Activated naive CD8-positive, alpha-beta T cell treated with anti-CD3 and anti-CD28 coated beads, Interleukin-2, amount 50 U/mL, for 24 hours (primary cell): ENCODE measurements at places on chromosomes 7 and 10.

DNA sequence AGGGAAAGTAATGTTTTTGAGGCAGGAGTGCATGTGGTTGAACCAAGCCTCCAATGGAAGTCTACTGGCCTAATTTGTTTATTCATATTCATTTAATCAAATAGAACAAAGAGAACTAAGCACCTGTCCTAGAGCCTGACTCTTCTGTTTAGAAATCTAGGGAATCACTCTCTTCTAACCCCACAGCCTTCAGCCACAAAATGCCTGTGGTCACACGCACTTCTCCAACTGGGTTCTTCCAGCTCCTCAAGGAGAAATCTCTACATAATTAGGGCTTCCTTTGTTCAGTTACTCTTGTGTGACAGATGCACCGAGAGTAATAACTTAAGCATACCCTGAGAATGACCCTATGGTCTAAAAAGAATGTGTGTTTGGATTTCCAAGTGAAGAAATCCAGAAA, 133.7 kb upstream of the NAMPT start:
- no peak for DNase-seq

DNA sequence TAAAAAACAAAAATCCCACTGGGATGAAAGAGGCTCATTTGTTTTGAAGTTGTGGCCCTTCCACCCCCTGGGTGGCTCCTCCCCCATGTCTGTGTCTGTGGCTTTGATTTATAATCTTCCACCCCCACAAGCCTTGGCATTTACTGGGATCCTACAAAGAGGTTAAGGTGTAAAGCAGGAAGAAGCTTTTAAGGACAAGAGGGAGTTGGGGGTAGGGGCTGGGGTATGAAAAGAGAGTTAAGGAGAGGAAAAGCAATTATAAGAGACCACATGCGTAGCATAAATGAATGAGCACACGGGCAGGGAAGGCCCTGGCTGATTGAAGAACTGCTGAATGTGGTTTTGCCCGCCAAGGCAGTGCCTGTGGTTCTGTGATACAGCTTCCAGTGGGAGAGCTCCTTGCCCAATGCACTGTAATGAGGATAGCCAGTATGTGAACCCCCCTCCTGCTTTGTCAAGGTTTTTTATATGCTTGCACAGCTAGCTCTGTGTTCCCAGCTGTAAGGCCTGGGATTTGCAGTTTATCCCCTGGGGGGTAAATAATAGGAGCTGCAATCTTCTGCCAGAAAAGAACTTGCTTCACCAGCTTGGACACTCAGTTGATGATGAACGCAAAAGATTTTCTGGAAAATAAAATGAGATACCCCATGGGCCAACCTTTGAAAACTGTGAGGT, 34.7 kb upstream of the KMT2E start:
- DNase-seq = no peak

DNA sequence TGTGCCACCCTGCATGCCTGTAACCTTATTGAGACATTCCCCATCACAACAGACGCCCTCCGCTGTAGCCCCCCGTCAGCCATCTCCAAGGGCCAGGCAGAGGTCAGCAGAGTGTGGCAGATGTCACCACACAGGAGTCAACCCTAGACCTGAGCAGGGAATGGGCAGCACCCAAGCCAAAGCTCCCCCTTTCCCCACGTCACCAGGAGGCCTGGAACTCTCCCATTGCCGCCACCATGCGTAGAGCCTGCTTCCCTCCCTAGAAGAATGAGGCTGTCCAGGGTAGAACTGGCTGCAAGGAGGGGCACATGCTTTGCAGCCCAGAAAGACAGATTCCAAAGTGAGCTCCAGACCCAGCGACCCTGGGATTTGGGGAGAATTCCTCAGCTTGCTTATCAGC, 342.9 kb downstream of the TNS3 start:
- DNase-seq = no peak

DNA sequence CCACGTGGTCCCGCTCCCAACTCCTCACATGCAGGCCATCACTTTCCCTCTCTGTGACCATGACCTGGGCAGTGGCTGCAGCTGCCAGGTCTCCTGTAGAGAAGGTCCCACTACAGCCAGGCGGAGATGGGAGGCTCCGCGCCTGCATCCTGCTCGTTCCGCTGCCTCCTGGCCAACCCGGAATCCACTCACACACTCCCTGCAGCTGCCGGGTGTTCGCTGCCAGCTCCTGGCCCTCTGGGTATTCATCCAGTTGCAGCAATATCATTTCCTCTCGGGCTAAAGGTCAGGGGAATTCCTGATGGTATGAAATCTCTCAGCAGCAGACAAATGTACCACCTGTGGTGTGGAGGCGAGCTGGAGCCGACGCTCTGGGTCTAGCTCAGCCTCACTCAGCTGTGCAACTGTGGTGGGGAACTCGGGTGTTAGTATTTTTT, 65.7 kb downstream of the TLL2 start:
- no peak for DNase-seq

- DNase-seq = no peak
Measured at GRCh38 chr7:140080919-140081318, 18.2 kb upstream of the PARP12 start.
